ENCODE measurements at places on chromosomes 3 and 15.
A peak's percentile ranks its signal among the peaks of the same experiment; 100 is the strongest.

- no peak for DNase-seq
Observed at GRCh38 chr15:66400351-66400774, 13.7 kb downstream of the MAP2K1 start.

- no peak for DNase-seq
Observed at GRCh38 chr15:100686725-100687473, 84.5 kb downstream of the ASB7 start.

DNA sequence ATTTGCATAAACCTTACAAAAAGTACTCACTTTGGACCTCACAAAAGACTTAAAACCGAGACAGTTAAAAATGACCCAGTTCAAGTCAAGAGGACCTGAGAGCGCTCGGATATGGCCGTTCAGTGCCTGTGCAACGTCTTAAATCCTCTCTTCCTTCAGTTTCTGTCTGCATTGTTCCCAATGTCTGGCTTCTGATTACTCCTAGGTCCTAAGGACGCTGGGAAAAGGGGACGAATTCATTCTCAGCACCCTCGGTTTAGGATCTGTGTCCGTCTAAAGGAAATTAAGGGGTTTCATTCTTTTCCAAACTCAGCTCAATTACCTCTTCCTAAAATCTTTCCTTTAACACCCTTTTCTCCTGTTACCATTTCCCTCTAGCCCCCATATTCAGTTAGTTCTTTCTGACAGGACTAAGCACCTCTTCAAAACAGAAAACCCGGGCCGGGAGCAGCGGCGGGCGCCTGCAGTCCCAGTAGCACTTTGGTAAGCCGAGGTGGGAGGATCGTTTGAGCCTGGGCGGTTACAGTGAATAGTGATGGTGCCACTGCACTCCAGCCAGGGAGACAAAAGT, 970 bp downstream of the DPPA4 start:
- DNase-seq = peak; percentile 27

DNA sequence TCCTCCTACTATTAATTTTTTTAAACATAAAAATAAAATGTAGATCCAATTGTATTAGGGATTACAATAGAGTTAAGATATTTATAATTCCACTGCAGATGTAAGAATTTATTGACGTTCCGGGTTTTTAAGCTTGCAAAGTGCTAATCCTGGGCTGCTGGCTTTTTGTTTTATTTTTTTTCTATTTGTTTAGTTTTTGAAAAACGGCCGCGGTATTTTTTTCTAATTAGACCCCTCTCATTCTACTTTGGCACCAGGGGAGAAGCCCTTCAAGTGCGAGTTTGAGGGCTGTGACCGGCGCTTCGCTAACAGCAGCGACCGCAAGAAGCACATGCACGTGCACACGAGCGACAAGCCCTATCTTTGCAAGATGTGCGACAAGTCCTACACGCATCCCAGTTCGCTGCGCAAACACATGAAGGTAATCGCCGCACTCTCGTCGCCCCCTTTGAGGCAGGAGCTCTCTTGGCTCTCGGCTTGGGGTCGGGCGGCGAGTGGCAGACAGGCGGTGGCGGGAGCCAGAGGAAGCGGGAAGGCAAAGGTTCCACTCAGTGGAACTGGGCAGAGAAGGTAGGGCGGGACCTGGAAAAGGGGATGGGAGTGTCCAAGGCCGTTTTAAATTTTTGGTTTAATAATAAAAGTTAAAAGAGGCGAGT, 3.2 kb downstream of the ZIC1 start:
- no peak for DNase-seq

GRCh38 chr3:194879126-194879877, 193.6 kb downstream of the FAM43A start:
- no peak for DNase-seq

DNA sequence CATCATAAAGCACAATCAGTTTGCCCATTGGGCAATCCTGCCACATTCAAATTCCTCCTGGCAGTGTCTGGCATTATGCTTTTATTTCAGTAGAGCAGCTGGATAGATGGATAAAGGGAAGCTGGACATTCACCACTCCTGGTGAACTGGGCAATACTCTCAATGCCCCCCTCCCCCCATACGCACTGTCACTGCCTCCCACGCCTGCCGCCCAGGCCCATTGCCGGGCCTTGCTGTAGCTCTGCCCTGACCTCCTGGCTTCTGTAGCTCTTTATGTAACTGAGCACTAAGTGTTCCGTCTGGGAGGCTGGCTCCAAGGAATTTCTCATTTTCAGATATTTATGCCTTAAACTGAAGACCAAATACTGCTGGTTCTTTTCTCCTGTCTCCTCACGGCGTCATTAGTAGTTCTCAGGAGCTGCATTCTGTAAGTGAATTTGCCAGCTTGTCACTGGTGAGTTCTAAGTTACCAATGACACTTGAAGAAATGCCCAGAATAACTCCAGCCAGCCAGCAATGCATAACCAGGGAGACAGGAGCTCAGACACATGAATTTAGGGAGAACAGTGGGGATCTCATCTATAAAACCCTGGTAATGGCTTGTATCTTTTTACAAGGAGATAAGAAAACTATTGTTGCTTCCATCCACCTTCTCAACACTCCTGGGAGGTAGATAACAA, 25.5 kb upstream of the RASGRF1 start:
- DNase-seq = no peak

GRCh38 chr15:70281811-70282307, 184.1 kb upstream of the TLE3 start:
- no peak for DNase-seq

- peak; percentile 61 for DNase-seq
Observed at GRCh38 chr3:42803414-42804105, 730 bp downstream of the HIGD1A start.

GRCh38 chr15:61425934-61426333, 196.8 kb upstream of the RORA start:
- no peak for DNase-seq

DNA sequence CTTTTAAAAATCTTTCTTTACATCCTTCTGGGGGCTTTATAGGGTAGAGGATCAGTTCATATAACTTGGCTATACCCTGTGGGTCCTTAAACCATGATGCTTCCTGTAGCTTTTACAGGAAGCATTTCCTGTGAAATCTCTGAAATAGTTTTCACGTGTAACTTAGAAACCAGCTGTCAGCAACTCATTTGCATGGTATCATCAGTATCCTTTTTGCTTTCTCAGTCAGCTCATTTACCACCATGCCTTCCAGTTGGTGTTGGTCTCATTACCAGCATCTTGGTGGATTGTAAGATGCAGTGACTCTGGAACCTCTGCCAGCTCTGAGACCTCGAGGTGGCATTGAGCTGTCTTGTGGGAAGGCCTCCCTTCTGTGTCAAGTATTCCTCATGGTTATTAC, 96.7 kb upstream of the MYZAP start:
- no peak for DNase-seq

DNA sequence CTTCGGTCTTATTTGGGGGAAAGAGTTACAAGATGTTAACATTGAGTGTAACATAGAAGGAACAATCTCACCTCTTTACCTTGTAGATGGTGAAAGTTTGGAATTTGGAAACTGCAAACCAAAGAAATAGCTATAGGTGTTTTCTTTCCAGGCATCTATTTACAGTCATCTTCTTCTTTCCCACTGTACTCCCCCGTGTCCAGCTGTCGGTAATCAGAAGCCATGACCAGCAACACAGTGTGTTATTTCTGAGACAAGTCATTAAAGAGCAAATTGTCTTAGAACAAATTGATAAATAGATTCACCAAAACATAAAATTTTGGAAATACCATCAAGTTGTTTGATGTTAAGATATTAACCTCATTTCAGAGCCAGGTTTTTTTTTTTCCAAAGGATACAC, 590.5 kb upstream of the NAALADL2 start:
- DNase-seq = no peak

GRCh38 chr3:160617636-160618035, 52.3 kb upstream of the KPNA4 start:
- no peak for DNase-seq

- no peak for DNase-seq
Observed at GRCh38 chr3:80238152-80238551, 470.4 kb upstream of the ROBO1 start.

DNA sequence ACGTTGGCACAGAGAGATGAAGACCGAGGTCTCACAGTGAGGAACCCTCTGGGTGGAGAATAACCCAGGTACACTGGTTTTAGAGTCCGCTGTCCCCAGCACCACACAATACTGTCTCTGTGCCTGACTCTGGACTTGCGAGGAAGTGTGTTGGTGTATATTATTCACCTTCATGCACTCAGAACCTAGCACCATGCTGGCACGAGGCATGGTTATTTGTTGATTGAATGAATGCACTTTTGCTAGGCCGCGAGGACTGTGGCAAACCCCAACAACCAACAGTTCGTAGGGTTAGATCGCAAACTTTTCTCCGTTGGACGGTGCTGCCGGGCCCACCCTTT, 484 bp upstream of the C3orf52 start:
- no peak for DNase-seq

DNA sequence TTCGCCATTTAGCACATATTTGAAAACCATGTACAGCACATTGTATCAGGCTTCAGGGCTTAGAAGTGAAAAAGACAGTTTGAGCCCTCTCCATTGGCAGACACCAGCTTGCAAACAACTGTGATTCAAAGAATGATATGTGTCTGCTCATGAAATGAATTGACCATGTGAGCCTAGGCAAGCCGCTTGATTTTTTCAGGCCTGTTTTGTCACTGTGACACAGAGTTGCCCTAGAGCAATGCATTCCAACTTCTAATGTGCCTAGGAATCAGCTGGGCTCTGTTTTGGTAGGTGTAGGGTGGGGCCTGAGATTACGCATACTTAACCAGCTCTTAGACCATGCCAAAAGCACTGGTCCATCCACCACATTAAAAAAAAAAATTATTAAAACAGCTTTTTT, 53.0 kb downstream of the ATP2C1 start:
- DNase-seq = no peak

DNA sequence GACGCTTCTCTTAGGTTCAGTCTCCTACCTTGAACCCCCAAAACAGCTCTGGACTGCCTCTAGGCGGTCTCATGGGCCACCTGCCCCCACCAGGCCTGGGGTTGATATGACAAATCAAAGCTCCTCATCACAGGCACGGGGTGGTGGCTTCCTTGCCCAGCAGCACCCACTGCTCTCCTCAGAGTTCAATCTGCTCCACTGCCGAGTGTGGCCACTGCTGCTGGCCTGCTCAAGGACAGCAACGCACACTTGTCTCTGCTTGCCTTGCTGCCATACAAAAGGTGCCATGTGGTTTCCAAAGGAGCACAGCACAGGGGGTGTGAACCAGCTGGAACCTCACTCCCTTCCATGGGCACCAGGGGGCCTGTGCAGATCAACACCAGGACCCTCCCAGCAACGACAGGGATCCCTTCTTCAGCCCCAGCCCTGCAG, 10.2 kb downstream of the KBTBD13 start:
- no peak for DNase-seq

Data from activated naive CD4-positive, alpha-beta T cell treated with anti-CD3 and anti-CD28 coated beads, Interleukin-2, amount 10 ng/mL, durations not matched to agents 7 days and 5 days (primary cell).